Omental fat pad (tissue), 4 donors: ENCODE measurements at places on chromosomes 6 and 20.

DNA sequence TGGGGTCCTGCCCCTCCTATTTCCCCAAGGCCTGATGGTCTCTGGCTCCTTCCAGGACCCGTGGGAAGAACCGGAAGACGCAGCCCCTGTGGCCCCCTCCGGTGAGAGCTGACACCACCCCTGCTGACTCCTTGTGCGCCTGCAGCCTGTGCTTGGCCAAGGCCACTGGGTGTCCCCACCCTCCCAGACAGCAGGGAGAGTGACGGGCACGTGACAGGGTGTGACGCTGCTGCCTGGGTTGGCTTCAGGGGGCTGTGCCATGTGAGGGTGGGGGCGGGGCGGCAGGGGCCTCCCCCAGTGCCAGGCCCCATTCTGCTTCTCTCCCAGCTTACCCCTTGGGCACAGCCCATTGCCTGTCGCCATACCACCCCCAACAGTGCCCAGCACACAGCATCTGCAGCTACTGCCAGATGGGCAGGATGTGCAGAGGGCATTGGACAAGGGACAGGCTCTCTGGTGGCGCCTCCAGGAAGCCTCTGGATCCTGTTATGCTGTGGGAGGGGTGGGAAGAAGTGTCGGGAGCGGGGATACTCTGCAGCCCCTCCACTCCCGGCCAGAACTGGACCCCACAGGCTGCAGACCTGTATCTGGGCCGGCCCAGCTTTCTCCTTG is 2.9 kb downstream of the BIRC7 start:
- DNase-seq, result no peak

GRCh38 chr6:142722012-142722411 is 223.0 kb downstream of the HIVEP2 start:
- no peak for DNase-seq

DNA sequence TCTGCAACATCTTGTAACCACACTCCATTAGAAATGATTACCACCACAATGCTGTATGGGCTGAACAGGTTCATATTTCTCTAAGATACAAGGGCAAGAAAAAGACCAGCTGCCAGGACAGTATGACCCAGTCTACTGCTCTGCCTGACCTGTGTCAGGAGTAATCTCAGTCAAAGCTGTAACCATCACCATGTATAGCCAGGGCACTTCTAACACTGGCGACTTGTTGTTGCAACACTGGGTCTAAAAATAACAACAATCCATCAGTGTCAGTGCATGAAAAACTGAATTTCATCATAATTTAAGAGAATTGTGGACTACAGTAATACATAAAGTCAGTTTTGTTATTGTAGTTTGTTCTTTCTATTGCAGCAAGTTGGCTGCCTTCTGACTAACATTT is 738.6 kb upstream of the ADGRB3 start:
- DNase-seq, result no peak

DNA sequence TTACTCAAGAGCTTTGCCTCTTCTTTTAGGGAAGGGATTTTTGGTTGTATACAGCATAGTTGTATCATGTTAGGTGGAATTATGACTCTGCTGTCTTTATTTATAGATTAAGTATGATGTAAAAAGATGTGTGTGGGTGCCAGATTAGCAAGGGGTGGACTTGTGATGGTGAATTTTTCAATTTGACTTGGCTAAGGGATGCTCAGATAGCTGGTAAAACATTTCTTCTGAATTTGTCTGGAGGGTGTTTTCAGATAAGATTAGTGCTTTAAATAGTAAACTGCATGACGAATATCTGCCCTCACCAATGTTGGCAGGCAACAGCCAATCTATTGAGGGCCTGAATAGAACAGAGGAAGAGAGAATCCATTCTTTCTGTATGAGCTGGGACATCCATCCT is 173.3 kb upstream of the TNFAIP3 start:
- no peak for DNase-seq

- DNase-seq, result no peak
Measured at GRCh38 chr6:36983538-36983937, 2.5 kb downstream of the MTCH1 start.

GRCh38 chr6:134772671-134773360 is 177.1 kb downstream of the ALDH8A1 start:
- DNase-seq, result no peak

- DNase-seq, result no peak
Measured at GRCh38 chr20:542777-543368, 717 bp downstream of the CSNK2A1 start.

GRCh38 chr6:46056906-46057529 is 41.4 kb upstream of the CLIC5 start:
- DNase-seq, result no peak

- no peak for DNase-seq
Measured at GRCh38 chr6:49787176-49787575, at the start of gene PGK2. TSS of gene PGK2 (minus strand) at chr6:49787285. CDS start at chr6:49787187, 98 bp downstream.
